Fibroblast of skin of left quadriceps (primary cell): ENCODE measurements at places on chromosomes 7 and 10.

GRCh38 chr7:121167971-121168370 is 160.8 kb upstream of the WNT16 start:
- DNase-seq: no peak

- DNase-seq: no peak
These were observed 538.7 kb downstream of the DNAJB6 start for GRCh38 chr7:157875230-157876179.

DNA sequence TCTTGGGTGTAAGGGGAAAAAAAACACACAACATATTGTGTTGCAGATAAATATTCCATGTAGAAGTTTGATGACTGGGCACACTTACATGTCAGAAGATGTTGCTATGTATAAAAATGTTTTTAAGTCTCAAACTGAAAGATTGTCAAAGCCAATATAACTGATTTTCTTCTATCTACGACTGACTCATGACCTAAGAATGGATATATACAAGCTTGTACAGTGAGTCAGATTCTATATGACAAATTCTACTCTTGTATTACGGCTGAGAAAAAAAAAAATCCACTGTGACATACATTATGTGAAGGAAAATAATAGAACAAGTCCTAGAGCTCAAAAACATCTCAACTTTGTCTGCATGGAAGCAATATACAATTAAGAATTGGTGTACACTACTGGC is 343.0 kb upstream of the PCDH15 start:
- peak; percentile 2 for DNase-seq

- no peak for DNase-seq
These were observed 492.5 kb downstream of the ETV1 start for GRCh38 chr7:13496976-13497375.

DNA sequence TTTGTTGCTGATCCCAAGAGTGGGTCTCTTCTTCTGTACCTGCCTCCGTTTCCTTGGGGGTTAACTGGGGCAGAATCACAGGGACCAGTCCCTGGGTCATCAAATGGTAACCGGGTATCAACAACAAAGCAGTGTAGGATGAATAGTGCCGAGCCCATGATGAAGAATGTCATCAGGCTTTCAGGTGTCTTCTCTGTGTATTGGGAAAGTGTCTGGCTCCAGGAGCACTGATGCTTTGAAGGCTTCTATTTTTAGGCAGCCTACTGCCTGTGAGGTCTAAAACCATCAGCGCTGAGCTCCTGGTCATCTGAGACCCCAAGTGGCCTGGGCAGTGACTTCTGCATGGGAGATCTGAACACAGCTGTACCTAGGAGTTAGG is 48.2 kb upstream of the SHH start:
- DNase-seq: no peak

DNA sequence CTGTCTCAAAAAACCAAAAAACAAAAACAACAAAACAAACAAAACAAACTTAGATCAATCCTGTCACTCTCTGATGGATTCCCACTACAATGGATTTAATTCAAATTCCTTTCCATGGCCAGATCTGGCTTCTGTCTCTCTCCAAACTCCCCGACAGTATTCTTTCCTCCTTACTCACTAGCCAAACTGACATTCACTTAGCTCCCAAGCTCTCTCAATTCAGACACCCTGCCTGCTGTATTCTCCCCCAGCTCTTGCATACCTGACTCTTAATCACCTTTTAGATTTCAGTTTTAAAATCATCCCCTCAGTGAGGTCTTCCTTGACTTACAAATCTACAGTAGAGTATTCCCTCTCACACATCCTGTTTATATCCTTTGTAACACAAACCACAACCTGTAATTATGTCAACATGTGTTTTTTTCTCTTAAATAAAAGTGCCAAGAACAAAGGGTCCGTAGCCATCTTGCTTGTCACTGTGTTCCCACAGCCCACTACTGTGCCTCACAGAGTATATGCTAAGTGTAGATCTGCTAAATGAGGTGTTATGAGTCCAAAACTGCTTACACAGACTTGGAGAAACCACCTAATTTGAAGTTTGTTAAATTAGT is 14.4 kb downstream of the HERPUD2 start:
- DNase-seq: no peak

- DNase-seq: no peak
These were observed 26.5 kb upstream of the C10orf71 start for GRCh38 chr10:49272251-49273081.

DNA sequence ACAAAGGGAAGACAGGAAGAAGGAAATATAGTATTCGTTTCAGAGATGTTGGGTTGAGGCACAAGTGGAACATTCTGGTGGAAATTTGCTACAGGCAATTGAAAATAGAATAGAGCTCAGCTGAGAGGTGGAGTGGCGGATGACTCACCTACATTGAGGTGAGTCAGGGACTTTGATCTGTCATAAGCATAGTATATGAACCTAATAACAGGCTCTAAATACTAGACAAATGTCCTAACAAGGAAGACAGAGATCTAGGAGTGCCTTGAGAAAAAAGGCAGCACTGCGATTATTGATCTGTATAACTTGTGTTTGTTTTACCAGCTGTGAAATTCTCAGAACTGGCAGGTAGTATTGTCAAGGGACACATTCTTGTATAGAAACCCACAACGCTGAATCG is 907 bp upstream of the IFRD1 start:
- DNase-seq: no peak

- DNase-seq: no peak
These were observed 42.7 kb upstream of the MNX1 start for GRCh38 chr7:157053118-157053517.

GRCh38 chr7:98800996-98801395 is 68.8 kb downstream of the TMEM130 start:
- no peak for DNase-seq

GRCh38 chr7:120373174-120373573 is 100.2 kb downstream of the KCND2 start:
- no peak for DNase-seq

DNA sequence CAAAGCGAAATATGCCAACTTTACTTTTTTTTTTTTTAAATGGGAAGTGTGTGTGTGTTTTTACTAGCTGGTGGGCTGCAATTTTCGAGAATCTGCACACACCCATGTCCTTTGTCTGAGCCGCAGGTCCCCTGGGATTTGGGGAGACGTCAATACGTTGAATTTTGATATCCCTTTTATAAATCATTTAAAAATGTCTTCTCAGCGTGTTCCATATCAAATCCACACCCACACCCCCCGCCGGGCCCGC is 404 bp upstream of the FMC1 start:
- no peak for DNase-seq

DNA sequence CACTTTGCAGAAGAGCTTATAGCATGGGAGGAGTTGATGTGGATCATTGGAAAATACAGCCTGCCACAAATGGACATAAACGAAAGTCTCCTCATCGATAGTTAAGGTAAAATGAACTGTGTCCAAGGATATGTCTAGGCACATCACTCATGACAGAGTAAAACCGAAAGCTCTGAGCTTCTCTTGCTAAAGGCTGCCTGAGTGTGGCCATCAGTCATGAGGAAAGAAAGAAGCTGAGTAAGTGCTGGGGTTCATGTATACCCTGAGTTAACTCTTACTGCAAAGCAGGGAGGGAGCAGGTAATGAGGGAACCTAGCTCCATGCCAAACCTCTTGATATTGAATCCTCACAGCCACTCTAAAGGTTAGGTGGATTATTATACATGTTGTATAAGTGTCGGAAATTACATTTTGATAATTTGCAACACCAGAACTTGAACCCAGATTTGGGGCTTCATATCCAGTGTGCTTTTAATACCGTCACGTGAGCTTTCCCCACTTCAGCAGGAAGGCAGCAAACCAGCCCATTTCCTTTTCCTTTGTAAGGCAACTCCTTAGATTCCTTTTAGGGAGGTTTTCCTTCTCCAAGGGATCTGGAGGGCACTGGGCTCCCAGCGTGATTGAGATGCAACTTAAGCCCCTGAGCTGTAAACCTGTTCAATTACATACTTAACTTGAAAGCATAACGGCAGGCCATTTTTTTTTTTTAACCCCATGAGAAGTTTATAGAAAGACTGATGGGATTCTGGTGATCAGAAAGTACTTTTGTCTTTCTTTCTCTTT is 215.0 kb downstream of the PHF14 start:
- no peak for DNase-seq

DNA sequence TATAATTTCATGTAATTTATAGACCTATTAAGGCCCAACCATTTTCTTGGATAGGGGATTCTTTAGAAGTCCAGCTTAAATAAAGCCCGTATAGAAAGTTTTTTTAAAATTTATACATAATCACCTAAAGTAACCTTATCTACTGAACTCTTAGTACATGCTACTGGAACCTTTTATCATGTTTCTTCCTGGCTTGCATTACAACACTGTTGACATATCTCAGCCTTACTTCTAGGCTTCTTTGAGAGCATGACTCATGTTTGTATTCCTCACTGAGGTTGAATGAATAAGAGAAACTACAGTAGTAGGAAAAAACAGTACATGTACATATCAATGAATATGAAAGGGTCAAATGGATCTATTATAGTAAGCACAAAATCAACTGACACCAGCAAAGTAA is 8.2 kb upstream of the MAGI2 start:
- peak; percentile 35 for DNase-seq

- no peak for DNase-seq
These were observed 273.7 kb downstream of the CCDC3 start for GRCh38 chr10:12727832-12728215.
